ENCODE measurements at places on chromosomes 2 and 18.

DNA sequence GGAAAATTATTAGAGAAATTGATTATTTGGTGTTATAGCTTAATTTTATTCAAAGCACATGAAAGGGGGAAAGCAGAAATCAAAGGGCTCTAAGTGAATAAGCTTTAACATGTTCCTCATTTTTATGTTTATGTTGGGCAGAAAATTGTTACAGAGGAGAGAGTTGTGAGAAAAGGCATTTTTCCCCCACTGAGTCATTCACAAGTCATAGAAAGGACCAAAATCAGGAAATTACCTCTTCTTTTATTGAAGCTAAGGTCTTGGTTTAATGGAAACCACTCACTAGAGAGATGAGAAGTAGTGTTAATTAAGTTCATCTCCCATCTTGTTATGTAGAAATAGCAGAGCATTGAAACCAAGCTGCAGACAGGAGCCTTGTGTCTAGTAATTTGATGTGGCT is 175.3 kb upstream of the THUMPD2 start:
- DNase-seq = no peak

DNA sequence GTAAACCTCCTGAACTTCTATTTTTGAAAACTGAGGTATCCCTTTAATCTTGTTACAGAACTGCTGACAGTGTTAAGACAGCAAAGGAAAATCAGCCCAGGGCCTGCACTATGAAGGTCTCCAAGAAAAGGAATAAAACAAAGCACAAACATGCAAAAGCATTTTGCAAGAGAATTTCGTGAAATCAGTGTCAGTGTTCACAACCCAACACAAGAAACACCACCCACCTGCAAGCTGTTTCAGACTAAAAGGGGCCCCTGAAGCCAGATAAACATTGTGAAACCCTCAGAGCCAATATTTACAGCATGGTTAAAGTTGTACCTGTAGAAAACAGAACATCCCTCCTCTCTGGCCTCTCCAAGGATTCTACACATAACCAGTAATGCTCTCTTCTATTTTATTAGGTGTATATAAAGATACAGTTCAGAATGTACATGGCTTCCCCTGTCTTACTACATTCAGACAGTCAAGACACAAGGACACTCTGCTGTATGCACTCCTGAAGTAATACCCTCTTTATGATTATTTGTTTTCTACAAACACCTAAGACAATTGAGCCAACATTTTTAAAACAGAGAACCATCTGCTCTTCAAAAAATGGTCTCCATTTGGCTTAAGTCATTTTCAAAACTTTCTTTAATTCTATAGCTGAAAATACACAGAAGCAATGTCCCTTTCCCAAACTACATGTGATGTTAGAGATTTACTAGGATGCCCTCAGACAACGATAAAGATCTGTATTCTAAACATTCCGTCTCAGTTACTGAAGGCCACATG is 149.5 kb upstream of the ZFP36L2 start:
- no peak for DNase-seq

GRCh38 chr18:75264195-75264594 is 53.6 kb downstream of the TSHZ1 start:
- DNase-seq = no peak

GRCh38 chr18:26909599-26910290 is 44.2 kb upstream of the AQP4 start:
- no peak for DNase-seq

GRCh38 chr2:163231666-163232065 is 393.1 kb upstream of the KCNH7 start:
- DNase-seq = no peak

GRCh38 chr2:194077366-194077765 is 1579.7 kb upstream of the SLC39A10 start:
- DNase-seq = no peak

Measured in right atrium auricular region (tissue), 2 donors.